Activated naive CD8-positive, alpha-beta T cell treated with anti-CD3 and anti-CD28 coated beads for 36 hours (primary cell): ENCODE measurements at places on chromosomes 1 and 21.
A peak's percentile ranks its signal among the peaks of the same experiment; 100 is the strongest.

- H3K27ac ChIP-seq: no peak overlapping the region
- H3K4me3 ChIP-seq: no peak overlapping the region
- H3K27me3 ChIP-seq: peaks cover 14% of the 10 kb centered on the region
- no peak for DNase-seq
- H3K36me3 ChIP-seq: no peaks in the 10 kb centered on the region
Observed at GRCh38 chr1:51044199-51044598, 57.8 kb upstream of the C1orf185 start.

DNA sequence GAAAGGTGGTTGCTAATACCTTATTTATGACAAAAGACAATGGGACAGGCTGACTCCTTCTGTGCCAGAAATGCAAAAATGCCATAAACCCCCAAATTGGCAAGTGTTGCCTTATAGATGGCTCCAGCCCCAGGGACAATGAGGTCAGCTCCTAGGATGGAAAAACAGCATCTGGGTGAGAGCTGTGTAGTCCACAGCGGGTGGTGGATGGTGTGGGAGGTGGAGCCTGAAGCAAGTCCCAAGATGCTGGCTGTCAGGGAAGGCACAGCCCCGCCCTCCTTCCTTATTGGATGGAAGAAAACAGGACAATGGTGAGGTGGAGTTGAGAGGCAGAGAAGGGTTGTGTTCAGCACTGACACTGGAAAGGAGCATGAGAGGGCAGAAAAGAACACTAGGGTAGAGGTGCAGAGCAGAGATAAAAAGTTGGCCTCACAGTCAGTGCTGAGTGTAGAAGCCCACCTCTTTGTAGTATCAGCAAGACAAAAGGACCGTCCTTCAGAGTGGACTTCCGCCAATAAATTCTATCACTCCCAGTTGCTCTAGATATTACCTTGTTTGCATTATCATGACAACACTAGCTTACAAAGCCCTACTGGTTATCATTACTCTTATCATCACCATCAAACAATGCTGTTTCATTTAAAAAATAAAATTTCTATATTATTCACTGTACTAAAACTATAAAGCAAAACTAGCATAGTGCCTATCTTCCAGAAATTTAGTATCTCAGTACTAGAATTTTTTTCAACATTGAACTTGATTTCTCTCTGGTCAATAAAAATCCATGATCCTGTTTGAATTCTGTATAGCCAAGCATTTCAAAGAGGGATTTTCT lies 3.7 kb upstream of the SDE2 start:
- H3K27ac ChIP-seq: peak overlapping the region; percentile 96
- H3K4me3 ChIP-seq: peak overlapping the region; percentile 47
- H3K27me3 ChIP-seq: no peaks in the 10 kb centered on the region
- peak; percentile 50 for DNase-seq

- H3K27me3 ChIP-seq: peaks cover 24% of the 10 kb centered on the region
- no peaks in the 10 kb centered on the region for H3K36me3 ChIP-seq
- H3K27ac ChIP-seq: no peak overlapping the region
- no peak for DNase-seq
- no peak overlapping the region for H3K4me3 ChIP-seq
- no peaks in the 10 kb centered on the region for H3K4me1 ChIP-seq
Observed at GRCh38 chr1:22379566-22379965, 72.1 kb upstream of the ZBTB40 start.

DNA sequence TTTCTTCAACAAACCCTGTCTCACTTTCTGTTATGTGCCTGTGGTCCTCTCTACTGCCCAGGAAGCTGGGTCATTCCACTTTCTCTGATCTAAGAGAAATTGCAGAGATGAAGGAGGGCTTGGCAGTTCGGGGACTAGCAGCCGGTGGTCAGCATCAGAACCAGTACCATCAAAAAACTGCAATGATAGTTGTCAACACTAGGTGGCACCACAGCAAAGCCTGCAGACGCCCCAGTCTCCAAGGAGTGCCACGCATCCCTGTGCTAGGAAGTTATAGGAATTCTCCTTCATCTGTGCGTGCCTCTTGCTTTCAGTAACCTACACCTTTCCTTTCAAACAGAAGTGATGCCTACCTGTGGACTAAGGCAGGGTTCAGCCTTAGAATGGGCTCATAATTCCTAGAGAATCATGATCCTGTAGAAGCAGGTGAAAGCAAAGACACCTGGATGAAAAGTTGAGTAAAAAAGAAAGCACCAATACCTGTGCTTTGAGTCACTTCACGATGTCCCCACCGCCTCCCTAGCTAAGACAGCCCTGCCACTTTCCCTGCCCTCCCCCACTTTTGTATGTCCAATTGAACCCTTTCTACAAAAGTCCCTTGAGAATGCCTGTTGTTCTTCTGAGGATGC lies 129.2 kb downstream of the ADAMTS1 start:
- H3K4me1 ChIP-seq: no peaks in the 10 kb centered on the region
- peak; percentile 3 for DNase-seq
- H3K27ac ChIP-seq: no peak overlapping the region
- H3K27me3 ChIP-seq: peaks cover 15% of the 10 kb centered on the region

- DNase-seq: no peak
- H3K4me1 ChIP-seq: peaks cover 6% of the 10 kb centered on the region
- H3K4me3 ChIP-seq: no peak overlapping the region
Observed at GRCh38 chr21:38958940-38959691, 153.4 kb downstream of the ETS2 start.

DNA sequence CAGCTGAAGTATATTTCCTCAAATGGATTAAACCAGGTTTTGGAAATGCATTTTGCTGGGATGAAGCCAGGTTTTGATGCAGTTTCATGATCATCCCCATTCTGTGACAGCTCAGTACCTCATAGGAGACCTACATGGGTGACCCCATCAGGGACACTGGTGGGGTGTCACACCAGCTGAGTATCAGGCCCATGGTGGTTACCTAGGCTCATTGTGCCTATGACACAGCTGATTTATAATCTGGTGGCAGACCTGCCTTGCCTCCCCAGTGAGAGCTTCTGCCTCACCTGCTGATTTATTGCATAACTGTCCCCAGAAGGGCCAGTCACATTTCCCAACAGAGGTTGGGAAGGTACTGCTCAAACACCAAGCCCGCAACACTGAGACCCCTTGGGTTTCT lies 3.8 kb downstream of the NCF2 start:
- no peak overlapping the region for H3K27ac ChIP-seq
- no peaks in the 10 kb centered on the region for H3K27me3 ChIP-seq
- H3K4me1 ChIP-seq: peaks cover 13% of the 10 kb centered on the region
- H3K4me3 ChIP-seq: no peak overlapping the region
- H3K36me3 ChIP-seq: no peaks in the 10 kb centered on the region

GRCh38 chr1:23531562-23532094 lies 595 bp upstream of the E2F2 start:
- H3K27ac ChIP-seq: peak overlapping the region; percentile 97
- peak overlapping the region; percentile 92 for H3K4me3 ChIP-seq
- peaks cover 11% of the 10 kb centered on the region for H3K27me3 ChIP-seq
- H3K4me1 ChIP-seq: peaks cover 44% of the 10 kb centered on the region
- no peak for DNase-seq

DNA sequence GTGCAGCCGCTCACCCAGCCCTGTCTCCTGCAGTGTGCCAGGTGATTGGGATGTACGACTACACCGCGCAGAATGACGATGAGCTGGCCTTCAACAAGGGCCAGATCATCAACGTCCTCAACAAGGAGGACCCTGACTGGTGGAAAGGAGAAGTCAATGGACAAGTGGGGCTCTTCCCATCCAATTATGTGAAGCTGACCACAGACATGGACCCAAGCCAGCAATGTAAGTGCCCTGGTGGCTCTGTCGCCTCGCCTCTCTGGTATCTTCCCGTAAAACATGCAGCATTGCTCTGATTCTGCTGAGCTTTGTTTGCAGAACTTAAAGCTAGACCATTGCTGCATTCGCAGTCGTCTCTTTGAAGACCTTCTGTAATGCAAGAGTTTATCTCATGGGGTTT lies 79.2 kb downstream of the ATP5PO start:
- DNase-seq: no peak
- H3K4me3 ChIP-seq: no peak overlapping the region
- no peaks in the 10 kb centered on the region for H3K27me3 ChIP-seq
- no peaks in the 10 kb centered on the region for H3K4me1 ChIP-seq
- no peaks in the 10 kb centered on the region for H3K36me3 ChIP-seq

GRCh38 chr1:230713915-230714764 lies at the start of gene AGT:
AGT (minus strand) TSS chr1:230714122; CDS start chr1:230710823, 3,299 bp downstream.
- H3K27ac ChIP-seq: no peak within 1 kb of the TSS
- peaks cover 10% of the 10 kb centered on the region for H3K27me3 ChIP-seq
- no peaks in the 10 kb centered on the region for H3K4me1 ChIP-seq
- no peak for DNase-seq

GRCh38 chr21:39479814-39480182 lies 28.0 kb downstream of the SH3BGR start:
- H3K27me3 ChIP-seq: no peaks in the 10 kb centered on the region
- no peak overlapping the region for H3K27ac ChIP-seq
- DNase-seq: no peak
- H3K4me1 ChIP-seq: no peaks in the 10 kb centered on the region
- no peak overlapping the region for H3K4me3 ChIP-seq

GRCh38 chr1:25513666-25514065 lies 29.7 kb upstream of the LDLRAP1 start:
- H3K4me1 ChIP-seq: no peaks in the 10 kb centered on the region
- H3K36me3 ChIP-seq: no peaks in the 10 kb centered on the region
- no peak overlapping the region for H3K4me3 ChIP-seq
- no peaks in the 10 kb centered on the region for H3K27me3 ChIP-seq
- H3K27ac ChIP-seq: no peak overlapping the region

DNA sequence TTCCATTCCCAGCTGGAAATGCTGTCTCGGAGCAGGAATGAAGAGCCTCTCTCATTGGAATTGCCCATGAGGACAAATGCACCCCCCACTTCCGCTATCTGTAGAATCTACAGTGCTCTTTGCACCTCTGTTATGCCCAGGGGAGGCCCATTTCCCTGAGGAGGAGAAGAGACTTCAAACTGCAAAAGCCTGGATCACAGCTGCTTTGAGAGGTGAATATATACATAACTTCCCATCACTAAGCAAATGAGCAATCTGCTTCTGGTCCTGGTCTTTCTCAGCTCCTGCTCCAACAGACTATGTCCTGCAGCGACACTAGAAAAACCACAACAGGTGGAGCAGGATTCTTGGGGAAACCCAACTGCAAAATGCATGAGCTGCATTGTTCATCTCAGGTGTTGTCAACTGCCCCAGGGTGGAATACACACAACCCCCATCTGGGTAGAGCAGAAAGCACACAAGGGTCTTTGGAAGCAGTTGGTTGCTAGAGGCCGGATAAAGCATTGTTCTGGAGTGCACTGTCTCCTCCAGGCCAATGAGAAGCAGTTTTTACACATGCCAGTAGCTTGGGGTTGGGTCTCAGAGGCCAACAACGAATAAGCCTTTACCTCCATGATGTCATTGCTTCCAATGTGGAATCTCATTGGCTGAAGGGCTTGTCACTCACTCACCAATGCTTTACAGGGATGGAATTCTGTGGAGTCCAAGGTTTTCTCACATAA lies 67.7 kb upstream of the RAB4A start:
- peaks cover 22% of the 10 kb centered on the region for H3K4me1 ChIP-seq
- H3K4me3 ChIP-seq: no peak overlapping the region
- no peaks in the 10 kb centered on the region for H3K27me3 ChIP-seq
- H3K36me3 ChIP-seq: no peaks in the 10 kb centered on the region

- H3K27ac ChIP-seq: no peak overlapping the region
- no peak for DNase-seq
- no peaks in the 10 kb centered on the region for H3K36me3 ChIP-seq
- H3K4me1 ChIP-seq: no peaks in the 10 kb centered on the region
- no peaks in the 10 kb centered on the region for H3K27me3 ChIP-seq
- H3K4me3 ChIP-seq: no peak overlapping the region
Observed at GRCh38 chr1:87674791-87675190, 346.1 kb downstream of the LMO4 start.

- no peak within 1 kb of the TSS for H3K27ac ChIP-seq
- H3K27me3 ChIP-seq: peaks cover 16% of the 10 kb centered on the region
- no peak within 1 kb of the TSS for H3K4me3 ChIP-seq
- peaks cover 25% of the 10 kb centered on the region for H3K4me1 ChIP-seq
Observed at GRCh38 chr1:218344814-218345672, at the start of gene TGFB2. TGFB2 (plus strand) TSS chr1:218345336; CDS start chr1:218346702, 1,366 bp downstream.

DNA sequence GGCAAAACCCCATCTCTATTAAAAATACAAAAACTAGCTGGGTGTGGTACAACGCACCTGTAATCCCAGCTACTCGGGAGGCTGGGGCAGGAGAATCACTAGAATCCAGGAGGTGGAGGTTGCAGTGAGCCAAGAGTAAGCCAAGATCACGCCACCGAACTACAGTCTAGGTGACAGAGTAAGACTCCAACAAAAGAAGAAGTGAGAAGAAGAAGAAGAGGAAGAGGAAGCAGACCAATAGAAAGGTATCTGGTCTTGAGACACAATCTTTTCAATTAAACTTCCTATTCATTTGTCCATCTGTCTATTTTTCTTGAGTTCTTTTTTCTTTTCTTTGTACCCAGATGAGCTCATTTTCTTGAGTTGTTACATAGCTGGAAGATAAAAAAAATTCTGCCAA lies 55.7 kb upstream of the ACADM start:
- no peaks in the 10 kb centered on the region for H3K4me1 ChIP-seq
- H3K36me3 ChIP-seq: no peaks in the 10 kb centered on the region
- H3K27me3 ChIP-seq: no peaks in the 10 kb centered on the region
- no peak overlapping the region for H3K4me3 ChIP-seq
- no peak for DNase-seq

DNA sequence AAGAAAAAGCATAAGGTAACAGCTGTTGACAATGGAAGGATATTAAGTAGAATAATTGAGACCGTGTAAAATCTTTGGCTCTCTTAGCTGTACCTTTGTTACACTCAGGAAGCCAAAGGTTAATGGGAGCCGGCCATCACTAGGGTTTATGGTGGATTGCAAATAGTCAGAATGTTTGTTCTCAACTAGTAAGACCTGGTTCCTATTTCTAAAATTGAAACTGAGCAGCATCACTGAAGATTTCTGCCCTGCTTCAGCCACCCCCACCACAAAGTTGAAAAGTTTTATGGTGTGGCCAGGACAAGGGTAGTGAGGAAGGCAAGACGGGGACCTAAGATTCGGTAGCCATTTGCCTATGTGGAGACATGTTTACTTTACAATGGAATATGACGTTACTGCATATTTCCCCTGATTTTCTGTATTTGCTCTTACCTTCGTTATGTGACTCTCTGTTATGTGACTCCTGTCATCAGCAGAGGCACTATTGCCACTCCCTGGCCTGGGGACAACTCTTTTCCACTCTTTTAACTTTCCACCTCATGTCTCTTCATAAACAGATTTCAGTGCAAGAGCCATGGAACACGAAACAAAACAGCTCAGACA lies 41.4 kb upstream of the KIF1B start:
- H3K4me1 ChIP-seq: peaks cover 41% of the 10 kb centered on the region
- H3K4me3 ChIP-seq: peak overlapping the region; percentile 11
- peak overlapping the region; percentile 98 for H3K27ac ChIP-seq
- no peak for DNase-seq
